ENCODE measurements at places on chromosomes 7 and 10.
A peak's percentile ranks its signal among the peaks of the same experiment; 100 is the strongest.

- DNase-seq, result peak; percentile 65
Measured at GRCh38 chr10:132387764-132388210, 9.2 kb upstream of the PWWP2B start.

GRCh38 chr10:127090138-127090537 lies 106.3 kb downstream of the INSYN2A start:
- no peak for DNase-seq

DNA sequence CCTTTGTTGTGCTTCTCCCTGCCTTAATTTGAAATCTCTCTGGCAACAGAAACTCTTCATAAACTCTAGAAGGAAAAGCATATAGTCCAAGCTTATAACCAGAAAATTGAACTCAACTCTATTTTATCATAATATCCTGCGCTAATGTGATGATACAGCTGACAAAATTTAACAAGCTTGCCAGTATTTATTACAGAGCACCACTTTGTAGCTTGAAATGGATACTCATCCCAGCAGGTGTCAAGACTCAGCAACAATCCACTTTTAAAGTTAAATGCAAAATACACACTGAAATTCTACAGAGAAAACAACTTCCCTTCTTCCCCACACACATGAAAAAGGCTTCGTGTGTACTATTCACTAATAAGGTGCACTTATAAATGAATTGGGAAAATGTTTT lies 228.9 kb downstream of the AGMO start:
- no peak for DNase-seq

DNA sequence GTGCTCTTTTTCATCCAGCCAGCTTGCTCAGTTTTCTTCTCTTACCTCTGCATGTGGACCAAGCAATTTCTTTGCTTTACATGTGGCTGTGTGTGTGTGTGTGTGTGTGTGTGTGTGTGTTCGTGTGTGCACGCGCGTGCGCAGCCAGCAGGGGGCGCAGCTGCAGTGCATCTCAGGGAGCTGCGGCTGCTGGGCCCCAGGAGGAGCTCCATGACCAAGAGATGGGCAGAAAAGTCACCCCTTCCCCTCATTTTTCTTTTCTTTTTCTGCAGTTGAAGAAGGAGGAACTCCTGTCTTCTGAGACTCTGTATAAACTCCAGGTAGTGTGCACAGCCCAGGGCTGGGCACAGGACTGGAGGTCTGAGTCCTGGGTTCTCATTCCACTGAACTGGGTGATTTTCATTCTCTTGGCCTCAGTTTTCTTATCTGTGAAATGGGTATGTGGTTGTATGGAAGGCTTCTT lies 41.8 kb downstream of the BLNK start:
- peak; percentile 54 for DNase-seq

DNA sequence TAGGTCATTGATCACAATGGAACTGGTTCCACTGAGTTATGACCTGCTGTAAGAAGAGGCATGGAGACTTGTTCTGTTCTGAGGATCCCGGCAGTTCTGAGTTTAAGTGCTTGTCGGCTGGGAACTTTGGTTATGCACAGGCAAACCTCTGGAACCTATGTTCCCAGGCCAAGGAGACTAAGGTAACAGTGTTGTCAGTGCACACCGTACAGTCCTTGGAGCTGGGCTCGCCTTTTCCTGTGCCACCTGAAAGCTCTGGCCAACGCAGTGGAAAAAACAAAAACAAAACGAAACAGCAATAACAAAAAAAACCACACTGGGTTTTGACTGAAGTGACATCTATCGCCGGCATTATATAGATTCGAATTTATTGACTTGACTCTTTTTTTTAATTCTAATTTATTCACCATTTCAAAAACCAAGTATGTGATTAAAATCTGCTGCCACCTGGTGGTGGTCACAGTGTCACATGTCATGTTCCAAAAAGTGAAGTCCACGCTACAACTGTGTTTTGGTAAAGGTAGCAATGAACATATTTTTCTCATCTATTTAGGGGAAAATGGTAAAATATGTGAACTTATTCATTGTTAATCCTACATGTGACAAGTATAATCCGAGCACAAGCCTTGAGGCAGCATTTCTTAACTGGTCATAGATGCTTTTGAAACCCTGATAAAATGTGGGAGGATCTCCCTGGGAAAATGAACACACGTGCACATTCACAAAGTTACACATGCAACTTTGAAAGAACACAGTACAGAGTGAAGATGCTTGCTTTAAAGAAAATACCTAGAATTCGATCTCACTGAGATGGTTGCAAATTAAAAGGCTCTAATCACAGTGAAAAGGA lies 113.8 kb upstream of the PPP2R2D start:
- DNase-seq, result peak; percentile 17

DNA sequence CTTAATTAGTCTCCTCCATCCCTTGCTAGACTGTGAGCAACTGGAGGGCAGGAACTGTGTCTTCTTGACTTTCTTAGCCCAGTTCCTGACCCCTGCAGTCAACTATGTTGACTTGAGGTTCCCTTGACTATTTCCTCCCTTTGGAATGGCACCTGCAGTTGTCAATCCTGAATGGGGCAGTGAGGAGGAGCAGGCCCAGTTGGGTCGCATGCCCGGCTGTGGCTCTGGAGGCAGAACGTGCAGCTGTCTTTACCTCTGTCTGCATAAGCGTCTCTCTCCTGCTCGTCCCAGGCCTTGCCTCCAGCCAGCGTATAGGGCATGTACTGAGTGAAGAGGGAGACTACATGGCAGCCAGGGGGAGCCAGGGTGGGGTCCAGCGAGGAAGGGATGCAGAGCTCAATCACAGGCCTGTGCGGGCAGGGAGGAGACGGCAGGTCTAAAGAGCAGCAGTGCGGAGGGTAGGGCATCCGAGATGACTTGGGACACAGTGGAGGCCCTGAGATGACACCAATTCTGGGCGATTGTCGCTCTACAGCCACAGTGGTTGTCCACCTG lies 26.8 kb downstream of the PYROXD2 start:
- DNase-seq, result no peak

DNA sequence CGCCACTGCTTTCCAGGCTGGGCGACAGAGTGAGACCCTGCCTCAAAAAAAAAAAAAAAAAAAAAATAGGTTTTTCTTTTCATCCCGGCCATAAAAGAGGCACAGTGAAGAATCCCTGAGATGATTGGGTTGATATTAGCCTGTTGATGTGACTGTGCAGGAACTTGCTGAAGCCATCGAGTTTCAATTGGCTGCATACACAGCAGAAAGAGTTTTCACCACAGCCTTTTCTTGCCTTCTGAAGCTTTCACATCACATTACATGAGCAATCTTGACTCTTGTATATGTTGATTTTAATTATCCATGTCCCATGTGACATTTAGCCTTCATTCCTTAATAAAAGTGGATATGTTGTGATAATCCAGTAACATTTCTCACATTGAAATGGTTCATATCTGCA lies 14.9 kb upstream of the PLXDC2 start:
- no peak for DNase-seq

DNA sequence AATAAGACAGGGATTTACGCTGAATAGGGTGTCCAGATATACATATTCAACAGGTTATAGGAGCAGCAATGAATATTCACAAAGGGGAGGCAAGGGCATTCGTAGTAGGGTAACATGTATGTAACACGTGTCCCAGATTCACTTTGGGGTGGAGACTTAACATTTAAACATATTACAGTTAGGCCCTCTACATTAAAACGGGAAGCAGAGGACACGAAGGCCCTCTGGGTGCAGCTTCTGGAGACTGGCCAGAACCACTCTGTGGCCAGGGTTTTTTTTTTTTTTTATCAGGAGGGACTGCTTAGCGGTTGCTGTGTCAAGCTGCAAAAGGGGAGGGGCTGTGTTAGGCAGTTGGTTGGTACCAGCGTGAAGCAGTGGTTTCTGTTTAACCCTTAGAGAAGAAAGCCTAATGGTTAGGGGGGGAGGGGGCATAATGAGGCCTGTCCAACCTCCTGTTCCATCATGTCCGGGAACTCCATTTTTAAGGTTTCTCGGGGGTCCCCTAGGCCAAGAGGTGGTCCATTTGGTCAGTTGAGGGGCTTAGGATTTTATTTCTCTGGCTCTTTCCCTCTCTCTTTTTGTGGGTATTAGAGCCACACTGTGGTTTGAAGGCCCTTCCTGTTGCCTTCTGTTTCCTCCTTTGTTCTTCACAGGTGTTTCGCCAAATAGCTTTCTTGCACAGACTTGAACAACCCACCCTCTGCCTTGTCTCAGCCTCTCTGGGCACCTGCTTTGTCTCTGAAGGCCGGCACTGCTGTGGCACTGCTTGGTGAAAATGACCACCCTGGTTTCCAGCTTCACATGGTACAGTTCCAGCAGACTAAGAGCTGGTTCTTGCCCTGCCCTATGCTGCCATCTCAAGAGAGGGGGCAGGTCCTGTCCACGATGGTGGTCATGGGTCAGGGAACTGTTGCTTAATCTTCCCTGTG lies 26.4 kb downstream of the PRF1 start:
- DNase-seq, result no peak

DNA sequence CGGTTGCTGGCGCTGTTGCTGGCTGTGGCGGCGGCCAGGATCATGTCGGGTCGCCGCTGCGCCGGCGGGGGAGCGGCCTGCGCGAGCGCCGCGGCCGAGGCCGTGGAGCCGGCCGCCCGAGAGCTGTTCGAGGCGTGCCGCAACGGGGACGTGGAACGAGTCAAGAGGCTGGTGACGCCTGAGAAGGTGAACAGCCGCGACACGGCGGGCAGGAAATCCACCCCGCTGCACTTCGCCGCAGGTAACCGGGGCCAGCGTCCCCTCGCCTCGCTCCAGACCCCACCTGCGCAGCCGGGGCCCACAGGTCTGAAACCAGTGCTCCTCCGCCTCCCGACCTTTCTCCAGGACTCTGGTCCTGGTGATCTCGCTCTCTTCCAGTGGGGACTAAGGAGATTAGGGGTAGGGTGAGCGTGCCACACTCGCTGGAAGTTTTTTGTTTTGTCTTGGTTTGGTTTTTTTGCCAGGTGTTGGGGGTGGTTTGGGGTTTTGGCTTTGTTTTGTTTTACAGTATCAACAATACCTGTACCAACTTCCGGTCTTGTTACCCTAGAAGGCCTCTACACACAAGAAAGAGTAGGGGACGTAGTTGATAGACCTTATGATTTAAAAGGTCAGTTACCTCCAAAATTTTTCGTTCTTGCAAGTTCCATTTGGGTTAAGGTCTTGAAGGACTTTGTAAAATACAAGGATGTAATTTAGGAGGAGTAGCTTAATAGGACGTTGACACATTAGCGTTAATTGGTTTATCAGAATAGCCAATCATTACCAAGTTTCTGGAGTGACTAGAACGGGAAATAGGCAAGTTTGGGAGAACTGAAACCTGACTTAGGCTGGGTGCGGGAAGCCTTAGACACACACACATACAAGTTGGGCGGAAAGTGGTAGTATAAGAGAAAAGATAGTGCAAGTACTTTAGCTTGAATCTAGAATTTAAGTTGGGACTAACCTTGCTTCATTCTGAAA lies 704 bp downstream of the TNKS2 start:
- DNase-seq, result no peak

DNA sequence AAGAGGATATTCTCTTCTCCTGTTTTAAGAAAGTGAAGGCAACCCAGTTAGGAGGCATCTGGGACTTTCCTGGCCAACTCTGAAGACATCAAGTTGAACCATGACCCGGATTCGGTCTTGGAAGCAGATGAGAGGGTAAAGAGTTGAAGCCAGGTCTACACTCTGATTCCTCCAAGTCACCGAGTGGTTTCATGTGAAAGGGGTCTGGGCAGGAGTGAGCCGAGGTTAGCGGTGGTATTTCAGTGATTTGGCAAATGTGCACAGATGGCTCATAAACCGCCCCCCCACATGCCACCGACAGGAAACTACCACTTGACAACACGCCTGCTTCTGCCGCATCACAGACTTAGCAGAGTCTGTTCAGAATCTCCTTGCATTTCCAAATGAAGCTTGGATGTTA lies 11.4 kb upstream of the REPIN1 start:
- peak; percentile 55 for DNase-seq

DNA sequence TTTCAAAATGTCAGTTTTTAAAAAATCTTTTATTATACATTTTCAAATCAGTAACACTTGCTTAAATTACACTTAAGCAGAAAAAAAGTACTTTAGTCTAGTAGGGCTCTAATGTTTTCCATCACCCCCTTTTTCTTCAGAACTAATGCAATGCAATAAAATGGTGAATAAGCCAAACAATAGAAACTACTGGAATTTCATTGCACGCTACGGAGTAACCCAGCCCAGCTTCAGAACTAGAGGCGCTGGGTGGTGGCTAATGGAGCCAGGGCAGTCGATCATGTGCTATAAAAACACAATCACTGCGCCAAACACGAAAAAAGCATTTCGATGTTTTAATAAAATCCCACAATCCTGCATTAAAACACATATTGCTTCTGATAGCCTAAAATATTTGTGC lies 59.9 kb upstream of the ODAD2 start:
- DNase-seq, result no peak

GRCh38 chr7:80722616-80723195 lies 84.3 kb downstream of the CD36 start:
- no peak for DNase-seq

DNA sequence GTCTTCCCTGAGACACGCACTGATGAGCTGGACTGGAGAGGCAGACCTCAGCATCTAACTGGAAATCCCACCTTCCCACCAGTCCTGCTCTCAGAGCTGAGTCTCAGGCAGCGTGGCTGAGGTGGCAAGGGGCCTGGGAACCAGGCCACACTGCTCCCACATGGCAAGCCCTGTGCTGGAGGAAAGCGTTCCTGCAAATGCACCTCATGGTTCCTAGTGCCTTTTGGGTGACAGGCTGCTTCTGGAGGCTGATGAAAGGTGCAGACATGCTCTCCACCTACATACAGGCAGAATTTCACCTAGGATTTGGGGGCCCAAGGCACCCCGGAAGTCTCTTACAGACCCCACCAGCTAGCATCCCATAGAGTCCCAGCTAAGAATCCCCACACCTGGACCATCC lies 432.9 kb upstream of the FOXK1 start:
- DNase-seq, result no peak

DNA sequence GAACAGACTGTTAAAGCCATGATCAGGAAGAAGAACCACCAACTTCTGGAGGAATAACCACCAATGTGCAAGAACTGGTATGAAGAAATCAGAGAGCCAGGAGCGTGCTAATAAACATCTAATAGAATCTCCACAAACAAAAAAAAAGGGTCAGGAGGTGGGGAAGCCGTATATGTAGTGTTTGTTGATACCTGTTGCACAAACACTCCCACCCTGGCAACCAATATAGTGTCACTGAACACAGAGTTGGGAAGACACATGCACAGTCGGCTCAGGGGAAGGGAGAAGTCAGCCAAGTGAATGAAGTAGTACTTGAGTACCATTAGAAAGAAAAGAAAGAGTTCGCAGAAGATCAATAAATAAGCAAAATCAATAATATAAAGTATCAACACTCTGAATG lies 400.1 kb downstream of the PARD3 start:
- no peak for DNase-seq

DNA sequence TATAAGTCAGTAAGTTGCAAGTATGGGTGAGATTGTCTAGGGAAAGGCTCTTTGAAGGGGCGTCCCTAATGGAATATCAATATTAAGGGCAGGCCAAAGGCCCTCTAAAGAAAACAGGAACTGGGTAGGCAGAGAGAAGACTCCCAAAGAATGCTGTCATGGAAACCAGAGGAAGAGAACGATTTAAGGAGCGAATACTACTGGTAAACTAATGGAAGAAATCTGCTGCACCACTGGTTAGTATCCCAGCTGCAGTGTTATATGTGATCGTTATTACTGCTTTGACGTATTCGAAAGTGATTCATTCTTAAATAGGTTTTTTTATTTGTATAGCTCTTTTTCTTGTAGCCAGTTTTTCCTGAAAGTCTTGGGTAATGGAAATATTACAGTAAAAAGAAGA lies 1.3 kb downstream of the CASP2 start:
- no peak for DNase-seq
